ENCODE measurements at places on chromosomes 5 and 9.

GRCh38 chr5:98424681-98425450, 348.6 kb upstream of the RGMB start:
- DNase-seq, result no peak

DNA sequence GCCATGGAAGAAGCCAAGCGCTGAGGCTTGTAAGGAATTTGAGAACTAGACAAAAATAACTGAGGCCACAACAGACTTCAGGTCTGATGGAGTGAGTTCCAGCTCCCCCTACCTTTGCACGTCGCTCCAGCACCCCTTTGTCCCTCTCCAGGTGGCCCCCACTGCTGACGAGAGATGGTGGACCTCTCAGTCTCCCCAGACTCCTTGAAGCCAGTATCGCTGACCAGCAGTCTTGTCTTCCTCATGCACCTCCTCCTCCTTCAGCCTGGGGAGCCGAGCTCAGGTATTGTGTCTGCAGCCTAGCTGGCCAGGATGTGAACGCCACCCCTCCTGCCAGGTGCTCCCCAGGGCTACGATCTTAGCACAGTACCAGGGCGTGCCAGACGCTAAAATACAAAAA, 5.2 kb downstream of the BTNL9 start:
- no peak for DNase-seq

DNA sequence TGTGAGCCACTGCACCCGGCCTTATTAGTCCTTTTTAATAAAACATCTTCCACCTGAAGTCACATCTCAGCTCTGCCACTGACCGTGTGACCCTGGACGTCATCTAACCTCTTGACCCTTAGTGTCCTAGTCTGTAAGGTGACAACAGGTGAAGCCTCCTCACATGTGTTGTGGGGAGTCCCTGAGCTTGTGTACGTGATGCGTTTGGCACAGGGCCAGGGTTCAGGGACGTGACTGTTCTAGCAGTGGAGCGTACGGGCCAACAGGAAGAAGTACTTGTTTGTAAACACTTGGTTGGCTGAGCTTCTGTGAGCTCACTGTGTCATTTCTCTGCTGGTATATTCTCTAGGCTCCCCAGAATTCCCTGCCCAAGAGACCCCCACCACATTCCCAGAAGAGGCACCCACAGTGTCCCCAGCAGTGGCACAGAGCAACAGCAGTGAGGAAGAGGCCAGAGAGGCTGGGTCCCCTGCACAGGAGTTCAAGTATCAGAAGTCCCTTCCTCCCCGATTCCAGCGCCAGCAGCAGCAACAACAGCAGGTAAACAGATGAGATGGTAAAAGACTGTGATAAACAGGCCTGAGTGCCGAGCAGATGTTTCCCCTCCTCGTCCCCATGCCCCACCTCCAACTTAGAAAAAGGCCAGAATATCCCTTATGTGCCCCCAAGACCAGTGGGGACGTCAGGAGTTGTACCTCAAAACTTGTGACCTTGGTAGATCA, 35.3 kb upstream of the POMT1 start:
- no peak for DNase-seq

GRCh38 chr9:137064027-137064879, 6.1 kb downstream of the SAPCD2 start:
- no peak for DNase-seq

GRCh38 chr9:93673021-93673838, 96.8 kb downstream of the PHF2 start:
- DNase-seq, result no peak

DNA sequence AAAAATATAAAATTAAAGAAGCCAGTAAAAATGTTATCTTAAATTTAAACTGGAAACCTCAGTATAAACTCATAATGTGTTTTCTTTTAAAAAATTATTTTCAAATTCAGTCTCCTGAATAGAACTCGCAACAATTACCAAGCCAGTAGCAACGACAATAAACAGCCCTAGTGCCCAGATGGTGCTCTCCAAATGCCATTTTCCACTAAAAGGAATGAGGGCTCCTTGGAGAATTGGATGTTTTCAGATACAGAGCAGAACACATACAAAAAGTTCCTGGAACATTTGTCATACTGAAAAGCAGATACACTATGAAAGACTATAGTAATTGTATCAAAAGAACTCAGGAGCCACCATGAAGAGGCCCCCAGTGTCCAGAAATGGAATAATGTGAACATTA, 97.4 kb downstream of the TMC1 start:
- no peak for DNase-seq

GRCh38 chr9:108543251-108543778, 312.5 kb downstream of the ACTL7B start:
- no peak for DNase-seq

DNA sequence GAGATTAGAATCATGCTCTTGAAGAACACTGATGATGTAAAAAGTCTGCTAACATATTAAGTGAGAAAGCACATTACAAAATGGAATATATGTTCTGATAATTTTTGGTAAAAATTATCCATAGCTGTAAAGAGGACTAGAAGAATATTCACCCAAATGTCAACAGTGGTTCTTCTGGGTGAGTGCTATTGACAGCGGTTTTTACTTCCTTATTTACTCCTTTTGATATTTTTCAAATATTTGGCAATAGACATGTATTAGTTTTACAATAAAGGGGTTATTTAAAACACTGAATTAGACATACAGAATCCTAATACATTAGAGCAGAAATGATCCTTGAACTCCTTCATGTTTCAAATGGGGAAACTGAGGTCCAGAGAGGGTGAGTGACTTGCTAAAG, 26.9 kb upstream of the MEGF9 start:
- no peak for DNase-seq

GRCh38 chr9:121268598-121268850, 562 bp downstream of the GSN start:
- no peak for DNase-seq

DNA sequence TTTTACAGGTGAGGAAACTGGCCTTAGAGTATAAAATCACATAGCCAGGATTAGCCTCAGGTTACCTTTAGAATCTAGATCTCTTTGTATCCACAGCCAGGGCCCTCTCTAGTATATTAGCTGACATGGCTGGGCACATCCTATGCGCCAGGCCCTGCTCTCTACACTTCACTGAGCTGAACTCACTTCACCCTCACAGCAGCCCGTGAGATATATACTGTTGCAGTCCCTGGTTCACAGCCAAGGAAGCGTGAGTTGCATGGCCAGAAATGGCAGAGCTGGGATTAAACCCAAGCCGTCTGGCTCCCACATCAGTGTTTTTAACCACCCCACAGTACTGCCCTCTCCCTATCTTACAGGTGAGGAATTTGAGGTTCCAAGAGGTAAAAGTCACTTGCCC, 58.4 kb downstream of the DAB2IP start:
- no peak for DNase-seq

DNA sequence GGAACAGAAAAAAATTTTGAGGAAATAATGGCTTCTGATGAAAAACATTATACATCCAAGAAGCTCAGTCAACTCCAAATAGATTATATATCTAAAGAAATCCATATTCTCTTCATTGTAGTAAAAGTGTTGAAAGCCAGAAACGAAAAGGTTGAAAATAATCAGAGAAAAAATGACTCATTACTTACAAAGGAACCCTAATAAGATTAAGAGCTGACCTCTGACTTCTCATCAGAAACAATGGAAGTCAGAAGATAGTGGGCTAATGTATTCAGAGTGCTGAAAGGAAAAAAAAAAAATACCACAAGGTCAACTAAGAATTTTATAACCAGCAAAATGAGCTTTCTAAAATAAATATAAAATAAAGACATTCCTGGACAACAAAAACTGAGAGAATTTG, 60.0 kb downstream of the HSD17B4 start:
- DNase-seq, result no peak

DNA sequence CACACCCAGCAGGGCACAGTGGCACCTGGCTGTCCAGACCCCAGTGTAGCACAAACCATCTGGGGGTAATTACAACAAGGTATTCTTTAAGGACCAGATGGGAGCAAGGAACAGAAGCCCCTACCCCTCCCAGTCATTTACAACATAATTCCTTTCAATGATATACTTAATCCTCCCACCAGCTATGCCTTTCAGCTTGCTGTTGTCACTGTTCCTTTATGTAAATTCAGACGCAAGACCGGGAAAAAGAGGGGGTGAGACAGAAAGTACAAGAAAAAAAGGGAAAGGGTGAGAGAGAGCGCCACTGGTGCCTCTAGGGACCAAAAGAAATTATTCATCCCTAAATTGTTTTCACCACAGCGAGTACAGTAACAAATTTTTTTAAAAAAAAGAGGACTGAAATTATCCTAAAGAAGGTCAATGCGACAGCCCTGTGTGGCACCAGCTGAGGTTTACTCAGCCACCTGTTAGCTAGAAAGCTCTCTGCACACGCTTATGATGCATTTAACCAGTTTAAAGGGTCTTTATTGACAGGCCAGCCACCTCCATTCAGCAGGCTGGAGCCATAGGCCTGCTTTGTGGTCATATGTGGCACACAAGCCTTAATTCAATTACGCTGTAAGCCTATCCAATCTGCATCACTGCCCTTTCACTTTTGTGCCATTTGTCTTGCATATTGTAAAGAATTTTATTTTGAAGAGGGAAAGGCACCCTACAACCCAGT, 210.2 kb upstream of the ISL1 start:
- no peak for DNase-seq

DNA sequence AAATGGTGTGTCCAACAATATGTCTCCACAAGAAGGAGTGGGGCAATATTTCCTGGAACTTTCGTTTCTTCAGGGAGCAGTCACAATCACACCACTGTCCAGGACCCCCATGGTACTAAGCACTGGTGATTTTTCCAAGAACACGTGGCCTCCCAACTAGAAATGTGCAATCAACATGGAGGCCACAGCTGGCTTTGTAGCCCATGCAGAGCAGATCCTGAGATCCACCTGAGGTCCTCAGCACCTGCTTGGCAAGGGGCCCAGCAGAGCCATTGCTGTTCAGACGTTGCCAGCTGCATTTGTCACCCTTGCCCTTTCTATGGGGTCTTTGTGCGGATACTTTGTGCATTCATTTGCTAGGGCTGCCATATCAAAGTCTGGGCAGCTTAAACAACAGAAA, 334.5 kb upstream of the IRX4 start:
- no peak for DNase-seq

DNA sequence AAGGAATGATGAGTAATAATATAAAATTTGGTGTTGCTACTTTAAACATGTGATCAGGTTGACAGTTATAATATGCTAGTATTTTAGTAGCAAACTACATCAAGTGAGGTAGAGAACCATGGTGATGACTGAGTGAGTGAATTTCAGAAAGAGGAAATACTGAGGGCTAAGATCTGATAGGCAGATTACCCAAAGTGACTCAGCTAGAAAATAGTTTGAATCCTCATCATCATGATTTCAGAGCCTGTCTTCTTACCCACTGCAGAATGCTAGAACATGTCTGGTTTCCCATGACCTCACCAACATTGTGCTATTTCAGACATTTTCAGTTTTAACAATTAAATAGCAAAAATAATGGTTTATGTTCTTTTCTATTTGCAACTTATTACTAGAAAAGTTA, 602.1 kb downstream of the TAF11L14 start:
- DNase-seq, result no peak

GRCh38 chr5:122908662-122909061, 63.2 kb downstream of the SNX24 start:
- DNase-seq, result no peak

DNA sequence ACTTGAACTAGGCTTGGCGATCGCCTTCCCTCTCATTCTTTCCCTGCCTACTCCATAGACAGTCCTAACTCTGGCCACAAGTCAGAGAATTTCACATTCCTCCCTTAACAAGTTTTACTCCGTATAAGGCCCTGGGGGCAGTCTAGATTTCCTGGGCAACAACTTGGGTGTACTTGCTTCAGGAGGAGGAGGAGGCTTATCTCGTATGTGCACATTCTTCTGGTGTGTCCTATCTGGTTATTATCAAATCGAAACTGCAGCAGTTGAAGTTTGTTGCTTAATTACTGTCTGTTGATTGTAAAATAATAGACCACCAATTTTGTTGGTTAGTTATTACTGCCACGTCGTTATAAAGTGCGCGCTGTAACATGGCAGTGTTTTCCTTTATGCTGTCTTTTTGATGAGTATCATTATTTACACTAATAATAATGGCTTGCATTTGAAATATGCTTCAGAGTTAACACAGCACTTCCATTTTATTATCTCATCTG, 42.0 kb downstream of the PIP5K1B start:
- no peak for DNase-seq

GRCh38 chr5:172782169-172783039, 11.4 kb upstream of the DUSP1 start:
- DNase-seq, result no peak

GRCh38 chr9:35650341-35651158, at the start of gene SIT1:
TSS of gene SIT1 (minus strand) at chr9:35650931. CDS start at chr9:35650853, 78 bp downstream.
- no peak for DNase-seq

GRCh38 chr9:91963711-91964240, 13.7 kb upstream of the ROR2 start:
- DNase-seq, result no peak

DNA sequence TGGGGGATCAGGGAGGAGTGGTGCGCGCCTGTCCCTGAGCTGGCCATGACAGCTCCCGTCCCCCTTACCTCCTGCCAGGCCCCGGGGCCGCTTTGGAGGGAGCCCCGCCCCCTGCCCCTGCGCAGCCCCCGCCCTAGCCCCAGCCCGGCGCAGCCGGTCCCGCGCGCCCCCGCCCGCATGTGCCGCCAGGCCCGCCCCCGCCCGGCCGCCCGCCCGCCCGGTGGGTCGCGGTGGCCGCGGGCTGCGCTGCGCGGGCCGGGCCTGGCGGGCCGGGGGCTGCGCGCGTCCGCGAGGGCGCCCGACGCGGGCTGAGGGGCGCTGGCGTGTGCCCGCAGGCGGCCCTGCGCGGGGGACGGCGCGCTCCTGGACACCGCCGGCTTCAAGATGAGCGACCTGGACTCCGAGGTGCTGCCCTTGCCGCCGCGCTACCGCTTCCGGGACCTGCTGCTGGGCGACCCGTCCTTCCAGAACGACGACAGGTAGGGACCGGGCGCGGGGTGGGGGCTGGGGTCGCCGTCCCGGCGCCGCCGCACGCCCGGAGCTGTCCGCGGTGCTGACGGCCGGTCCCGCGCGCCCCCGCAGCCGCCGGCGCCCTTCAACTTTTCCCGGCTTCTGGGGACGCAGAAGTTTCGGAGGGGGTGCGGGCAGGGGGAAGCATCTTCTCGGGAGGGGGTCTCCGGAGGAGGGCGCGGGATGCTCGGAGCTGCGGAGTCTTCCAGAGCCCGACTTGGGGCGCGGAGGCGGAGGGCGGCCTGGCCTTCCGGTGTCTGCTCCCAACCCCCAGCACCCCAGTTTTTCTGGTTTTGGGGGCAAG, 12.5 kb downstream of the KCNT1 start:
- DNase-seq, result no peak

GRCh38 chr9:73104921-73105320, 46.7 kb upstream of the ANXA1 start:
- no peak for DNase-seq

GRCh38 chr9:105295986-105296385, 51.5 kb downstream of the SLC44A1 start:
- DNase-seq, result no peak

- DNase-seq, result no peak
Measured at GRCh38 chr5:64769855-64770254, 1.1 kb downstream of the CWC27 start.

DNA sequence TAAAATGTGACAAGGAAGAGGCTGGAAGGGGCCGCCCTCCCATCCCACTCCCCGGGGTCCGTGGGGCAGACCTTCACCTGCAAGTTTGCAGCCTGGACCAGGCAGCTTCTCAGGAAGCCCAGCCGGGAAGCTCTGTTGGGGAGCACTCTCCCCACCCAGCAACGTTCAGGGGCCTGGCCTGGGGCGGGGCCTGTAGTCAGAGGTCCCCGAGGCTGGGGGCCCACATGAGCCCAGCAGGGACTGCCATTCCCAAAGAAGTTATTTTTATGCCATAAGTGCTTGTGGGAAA, 32.7 kb upstream of the NOTCH1 start:
- DNase-seq, result no peak
